ENCODE measurements at places on chromosomes 11 and 22.

GRCh38 chr11:95426823-95427462 is 195.9 kb upstream of the SESN3 start:
- no peak for DNase-seq

- DNase-seq: no peak
Measured at GRCh38 chr11:91231226-91231625, 993.4 kb upstream of the FAT3 start.

DNA sequence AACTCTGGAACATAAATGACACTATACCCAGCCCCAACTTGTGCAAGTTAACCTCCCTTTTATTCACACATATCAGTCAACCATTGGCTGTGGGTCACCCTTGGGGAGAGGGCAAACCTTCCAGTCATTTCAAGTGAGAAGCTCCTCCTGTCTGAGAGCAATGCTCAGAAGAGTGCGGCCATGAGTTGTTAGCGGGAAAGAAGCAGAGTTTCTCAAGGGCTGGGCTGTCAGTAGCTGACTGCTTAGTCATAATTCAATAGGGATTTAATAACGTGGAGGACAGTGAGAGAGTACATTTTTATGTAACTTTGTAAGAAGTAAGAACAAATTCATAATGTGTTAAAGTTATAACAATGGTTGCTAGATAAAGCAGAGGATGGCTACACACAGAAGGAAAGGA is 5.1 kb downstream of the PATE2 start:
- DNase-seq: no peak

DNA sequence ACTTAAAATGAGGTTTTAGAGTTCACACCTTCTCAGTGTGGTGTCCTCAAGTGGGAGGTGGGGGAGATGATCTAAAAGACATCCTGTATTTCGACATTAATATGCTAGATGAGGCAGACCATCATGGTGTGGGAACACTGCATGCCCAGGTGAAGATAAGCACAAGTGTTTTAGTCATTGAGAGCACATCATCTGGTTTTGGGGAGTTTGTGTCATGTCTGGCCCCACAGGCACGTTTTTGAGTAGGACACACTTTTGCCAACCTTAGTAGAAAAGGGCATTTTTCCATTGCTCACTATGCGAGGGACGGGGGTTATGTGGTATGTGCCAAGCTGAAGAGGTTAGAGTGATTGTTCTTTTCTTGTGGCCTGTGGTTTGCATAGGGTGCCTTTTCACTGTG is 189.3 kb downstream of the DBX1 start:
- DNase-seq: no peak

GRCh38 chr22:48426466-48427380 is 1401.0 kb downstream of the BRD1 start:
- DNase-seq: no peak
